ENCODE measurements at places on chromosomes 7 and 10.

DNA sequence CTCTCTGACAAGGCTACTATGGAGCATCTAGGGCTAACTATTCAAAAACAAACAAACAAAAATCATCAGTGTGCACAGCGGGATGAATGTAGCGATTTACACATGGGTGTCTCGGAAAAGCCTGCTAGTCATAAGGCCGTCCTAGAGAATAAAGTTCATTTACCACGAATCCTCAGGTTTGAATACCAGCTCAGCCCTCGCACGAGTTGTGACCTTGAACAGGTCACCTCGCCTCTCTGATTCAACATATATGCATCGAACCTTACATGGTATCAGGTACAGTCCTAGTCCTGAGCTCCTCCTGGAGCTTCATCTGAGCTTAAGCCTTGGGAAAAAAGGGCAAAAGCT, 572 bp downstream of the ATP5MF start:
- DNase-seq, result no peak

GRCh38 chr10:80414142-80414895, 6.0 kb downstream of the PRXL2A start:
- no peak for DNase-seq

GRCh38 chr7:33854801-33855350, 50.5 kb upstream of the BMPER start:
- no peak for DNase-seq

- no peak for DNase-seq
Measured at GRCh38 chr7:151782598-151783448, 94.1 kb downstream of the PRKAG2 start.

DNA sequence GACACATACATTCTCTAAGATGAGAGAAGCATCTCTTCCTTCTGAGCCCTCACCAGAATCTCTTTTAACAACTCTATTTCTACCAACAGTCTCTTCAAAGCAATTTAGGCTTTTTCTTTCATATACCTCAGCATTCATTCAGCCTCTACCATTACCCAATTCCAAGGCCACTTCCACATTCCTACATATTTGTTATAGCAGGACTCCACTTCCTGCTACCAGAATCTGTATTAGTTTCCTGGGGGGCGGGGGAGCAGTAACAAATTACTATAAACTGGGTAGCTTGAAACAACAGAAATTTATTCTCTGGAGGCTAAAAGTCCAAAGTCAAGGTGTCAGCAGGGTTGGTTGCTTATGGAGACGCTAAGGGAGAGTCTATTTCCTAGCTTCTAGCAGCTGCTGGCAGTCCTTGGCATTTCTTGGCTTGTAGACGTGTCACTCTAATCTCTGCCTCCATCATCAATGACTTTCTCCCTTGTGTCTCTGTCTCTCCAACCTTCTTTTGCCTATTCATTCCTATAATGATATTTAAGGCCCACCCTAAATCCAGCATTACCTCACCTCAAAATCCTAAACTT, 7.4 kb downstream of the PRPS1L1 start:
- DNase-seq, result no peak

DNA sequence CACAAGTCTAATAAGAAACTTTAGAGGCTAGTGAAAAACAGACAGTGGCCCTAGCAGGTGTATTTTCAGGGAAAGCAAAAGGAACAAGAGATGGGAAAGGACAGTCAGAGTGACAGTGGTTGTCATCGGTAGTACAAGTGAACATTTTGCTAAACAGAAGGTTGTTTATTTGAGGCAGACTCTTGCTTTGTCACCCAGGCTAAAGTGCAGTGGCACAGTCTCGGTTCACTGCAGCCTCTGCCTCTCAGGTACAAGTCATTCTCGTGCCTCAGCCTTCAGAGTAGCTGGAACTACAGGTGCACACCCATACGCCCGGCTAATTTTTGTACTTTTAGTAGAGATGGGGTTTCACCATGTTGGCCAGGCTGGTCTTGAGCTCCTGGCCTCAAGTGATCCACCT, 195.8 kb downstream of the RELN start:
- no peak for DNase-seq
